ENCODE measurements at places on chromosomes 12 and 14.

GRCh38 chr14:55946231-55946630, 172.0 kb upstream of the PELI2 start:
- no peaks in the 10 kb centered on the region for H3K27me3 ChIP-seq
- H3K36me3 ChIP-seq = no peaks in the 10 kb centered on the region
- H3K4me3 ChIP-seq = no peak overlapping the region
- H3K27ac ChIP-seq = no peak overlapping the region
- no peaks in the 10 kb centered on the region for H3K4me1 ChIP-seq

GRCh38 chr12:97006585-97006984, 99.5 kb downstream of the NEDD1 start:
- no peaks in the 10 kb centered on the region for H3K4me1 ChIP-seq
- H3K4me3 ChIP-seq = no peak overlapping the region
- DNase-seq = no peak

DNA sequence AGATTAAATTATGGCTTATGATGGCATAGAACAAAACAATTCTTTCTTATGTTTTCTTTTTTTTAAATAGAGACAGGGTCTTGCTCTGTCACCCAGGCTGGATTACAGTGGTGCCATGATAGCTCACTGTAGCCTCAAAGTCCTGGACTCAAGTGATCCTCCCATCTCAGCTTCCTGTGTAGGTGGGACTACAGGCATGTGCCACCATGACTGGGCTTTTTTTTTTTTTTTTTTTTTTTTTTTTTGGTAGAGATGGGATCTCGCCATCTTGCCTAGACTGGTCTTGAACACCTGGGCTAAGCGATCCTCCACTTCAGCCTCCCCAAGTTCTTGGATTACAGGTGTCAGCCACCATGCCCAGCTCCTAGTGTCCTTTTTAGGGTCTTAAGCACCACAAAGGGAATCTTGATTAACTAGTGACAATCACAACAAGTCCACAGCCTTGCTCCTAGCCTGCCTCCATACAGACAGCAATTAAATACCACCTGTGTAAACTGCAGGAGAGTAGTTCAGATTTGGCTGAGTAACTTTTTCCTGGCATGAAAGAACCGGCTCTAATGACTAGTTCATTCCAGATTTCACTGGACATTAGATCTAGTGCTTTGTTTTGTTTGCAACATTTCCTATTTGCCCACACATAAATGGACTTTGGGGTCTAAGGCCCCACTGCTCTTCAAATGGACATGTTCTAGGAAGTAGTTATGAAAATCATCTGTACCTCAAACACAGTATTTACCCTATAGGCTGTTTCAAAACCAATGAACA, 61.6 kb downstream of the SH2B3 start:
- no peak overlapping the region for H3K4me3 ChIP-seq
- H3K36me3 ChIP-seq = peaks cover 16% of the 10 kb centered on the region
- H3K27ac ChIP-seq = peak overlapping the region; percentile 62
- H3K27me3 ChIP-seq = no peaks in the 10 kb centered on the region
- DNase-seq = no peak

- DNase-seq = no peak
- H3K27ac ChIP-seq = no peak overlapping the region
- no peak overlapping the region for H3K4me3 ChIP-seq
- H3K4me1 ChIP-seq = no peaks in the 10 kb centered on the region
- H3K27me3 ChIP-seq = no peaks in the 10 kb centered on the region
These were observed 111.6 kb upstream of the NOS1 start for GRCh38 chr12:117472983-117473382.

DNA sequence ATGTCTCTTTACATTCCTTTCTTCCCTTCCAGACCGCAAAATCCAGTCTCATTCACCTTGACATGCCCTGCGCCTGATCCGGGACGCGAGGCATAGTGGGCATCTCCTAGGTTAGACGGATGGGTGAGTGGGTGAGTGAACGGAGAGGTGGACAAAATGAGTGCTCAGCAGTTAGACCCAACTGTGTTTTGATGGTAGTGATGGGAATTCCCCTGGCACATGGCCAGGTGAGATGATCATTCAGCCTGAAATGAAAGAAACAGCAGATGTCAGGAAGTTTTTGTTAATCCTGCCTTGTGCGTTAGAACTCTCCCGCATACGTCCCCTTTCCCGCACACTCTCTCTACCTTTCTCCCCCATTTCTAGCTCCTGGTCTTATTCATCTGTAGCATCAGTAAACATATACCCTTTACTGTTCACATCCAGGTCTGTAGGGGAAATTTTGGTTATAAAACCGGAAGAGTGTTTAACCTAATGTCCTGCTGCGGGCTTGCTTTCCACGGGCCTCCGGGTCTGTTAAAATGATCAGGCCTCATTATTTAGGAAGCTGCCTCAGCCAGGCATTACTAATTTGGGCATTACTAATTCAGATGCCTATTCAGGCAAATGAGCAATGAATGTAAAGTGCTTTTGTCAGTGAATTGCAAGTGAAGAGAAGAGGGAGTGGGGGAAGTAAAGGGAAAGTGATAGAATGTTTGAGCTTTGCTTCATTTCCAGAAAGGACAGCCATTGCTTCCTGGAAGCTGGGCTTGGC, 172.8 kb downstream of the ETV6 start:
- H3K4me3 ChIP-seq = no peak overlapping the region
- H3K27me3 ChIP-seq = no peaks in the 10 kb centered on the region
- peaks cover 5% of the 10 kb centered on the region for H3K4me1 ChIP-seq
- peak overlapping the region; percentile 15 for H3K27ac ChIP-seq
- peak; percentile 61 for DNase-seq

DNA sequence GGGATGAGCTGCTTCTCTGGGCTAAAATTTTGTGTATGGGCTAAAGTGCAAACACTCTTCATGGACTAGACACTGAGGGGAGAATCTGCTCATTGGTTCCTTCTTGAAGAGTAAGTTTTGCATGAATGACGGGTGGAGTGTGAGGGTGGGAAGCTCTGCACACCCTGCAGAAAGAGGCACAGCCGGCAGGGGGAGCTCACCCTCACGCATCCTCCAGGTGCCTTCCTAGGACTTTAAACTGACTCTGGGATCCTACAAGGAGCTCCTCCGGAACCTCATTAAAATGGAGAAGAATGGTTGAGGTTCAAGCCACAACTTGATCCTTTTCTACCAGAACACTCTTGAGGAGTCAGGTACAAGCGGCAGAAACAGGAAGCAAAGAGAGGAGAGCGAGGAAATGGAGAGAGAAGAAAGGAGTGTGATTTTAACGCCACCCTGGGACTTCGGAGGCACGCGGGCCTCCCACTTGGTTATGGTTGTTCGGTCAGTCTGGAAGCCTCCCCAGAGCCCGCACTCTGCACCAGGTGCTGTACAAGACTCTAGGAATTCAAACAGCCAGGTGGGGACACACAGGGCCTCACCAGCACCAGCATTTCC, 87.5 kb downstream of the SETD3 start:
- H3K36me3 ChIP-seq = peaks cover 3% of the 10 kb centered on the region
- no peaks in the 10 kb centered on the region for H3K4me1 ChIP-seq
- no peak for DNase-seq
- H3K27ac ChIP-seq = no peak overlapping the region
- no peaks in the 10 kb centered on the region for H3K27me3 ChIP-seq

- H3K27me3 ChIP-seq = no peaks in the 10 kb centered on the region
- no peaks in the 10 kb centered on the region for H3K4me1 ChIP-seq
- H3K36me3 ChIP-seq = no peaks in the 10 kb centered on the region
- no peak overlapping the region for H3K4me3 ChIP-seq
These were observed 6.7 kb upstream of the BATF start for GRCh38 chr14:75515629-75515996.

GRCh38 chr12:19972325-19973288, 395.7 kb upstream of the PDE3A start:
- DNase-seq = no peak
- H3K27ac ChIP-seq = peak overlapping the region; percentile 53
- H3K4me3 ChIP-seq = no peak overlapping the region
- H3K4me1 ChIP-seq = peaks cover 35% of the 10 kb centered on the region
- H3K36me3 ChIP-seq = no peaks in the 10 kb centered on the region

DNA sequence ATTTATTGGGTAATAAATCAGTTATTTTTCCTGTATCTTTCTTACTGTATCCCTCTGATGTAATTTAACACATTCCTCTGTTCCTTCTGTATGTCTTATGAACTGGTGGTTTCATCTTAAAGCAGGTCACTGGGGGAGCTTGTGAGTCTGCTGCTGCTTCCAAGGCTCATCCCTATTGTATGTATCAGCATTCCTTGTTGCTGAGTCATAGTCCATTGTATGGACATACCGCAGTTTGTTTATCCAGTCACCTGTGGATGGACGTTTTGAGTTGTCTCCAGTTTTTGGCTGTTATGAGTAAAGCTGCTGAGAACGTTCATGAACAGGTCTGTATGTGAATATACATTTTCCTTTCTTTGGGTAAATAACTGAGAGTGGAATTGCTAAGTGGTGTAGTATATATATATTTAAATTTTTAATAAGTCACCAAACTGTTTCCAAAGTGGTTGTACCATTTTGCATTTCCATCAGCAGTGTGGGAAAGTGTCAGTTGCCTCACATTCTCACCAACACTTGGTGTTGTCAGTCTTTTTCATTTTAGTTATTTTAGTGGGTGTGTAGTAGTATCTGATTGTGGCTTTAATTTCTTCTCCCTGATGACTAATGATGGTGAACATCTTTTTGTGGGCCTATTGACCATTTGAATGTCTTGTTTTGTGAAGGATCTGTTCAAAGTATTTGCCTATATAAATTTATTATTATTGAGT, 82.7 kb downstream of the BEGAIN start:
- H3K27ac ChIP-seq = no peak overlapping the region
- H3K4me3 ChIP-seq = no peak overlapping the region
- H3K4me1 ChIP-seq = no peaks in the 10 kb centered on the region
- no peaks in the 10 kb centered on the region for H3K36me3 ChIP-seq
- DNase-seq = no peak

GRCh38 chr12:88458327-88458726, 121.9 kb downstream of the KITLG start:
- H3K4me3 ChIP-seq = no peak overlapping the region
- no peaks in the 10 kb centered on the region for H3K36me3 ChIP-seq
- no peak for DNase-seq
- H3K27ac ChIP-seq = no peak overlapping the region
- no peaks in the 10 kb centered on the region for H3K4me1 ChIP-seq
- no peaks in the 10 kb centered on the region for H3K27me3 ChIP-seq

DNA sequence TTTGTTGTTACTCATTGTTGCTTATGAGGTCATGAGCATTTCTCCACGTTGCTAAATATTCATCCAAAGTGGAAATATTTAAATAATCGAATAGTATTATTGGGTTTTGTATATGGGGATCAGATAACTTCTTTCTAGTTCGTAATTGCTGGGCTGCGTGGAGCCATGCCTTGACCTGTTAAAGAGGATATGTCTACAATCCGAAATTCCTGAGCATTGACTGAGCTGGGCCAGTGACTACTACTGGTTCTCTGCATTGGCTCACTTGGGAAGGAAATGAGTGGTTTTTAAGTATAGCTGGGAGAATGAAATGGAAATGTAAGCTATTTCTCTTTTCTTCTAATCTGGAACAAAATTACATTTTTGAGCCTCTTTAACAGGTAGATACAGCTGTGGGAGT, 163.2 kb downstream of the RPL10L start:
- H3K4me3 ChIP-seq = no peak overlapping the region
- H3K36me3 ChIP-seq = no peaks in the 10 kb centered on the region
- no peaks in the 10 kb centered on the region for H3K4me1 ChIP-seq
- H3K27me3 ChIP-seq = no peaks in the 10 kb centered on the region
- no peak overlapping the region for H3K27ac ChIP-seq

DNA sequence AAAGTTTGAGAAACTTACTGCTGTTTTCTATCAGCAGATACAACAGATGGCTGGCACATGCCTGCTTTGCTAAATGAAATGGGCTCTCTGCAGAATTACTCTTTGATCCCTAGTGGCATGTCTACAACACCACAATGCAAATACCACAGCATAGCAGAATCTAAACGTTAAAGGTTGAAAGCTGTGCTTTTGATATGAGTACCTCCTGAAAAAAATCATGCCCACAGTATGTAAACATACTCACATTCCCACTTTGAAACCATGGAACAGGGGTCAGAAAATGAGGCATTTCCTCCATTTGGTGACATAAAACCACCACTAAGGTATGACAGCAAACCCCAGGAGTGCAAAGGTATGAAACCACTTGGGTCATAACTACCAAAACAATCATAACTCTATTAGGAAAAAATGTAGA, 7.5 kb downstream of the WIF1 start:
- no peak overlapping the region for H3K27ac ChIP-seq
- no peak for DNase-seq
- no peaks in the 10 kb centered on the region for H3K27me3 ChIP-seq

- no peaks in the 10 kb centered on the region for H3K4me1 ChIP-seq
- no peaks in the 10 kb centered on the region for H3K27me3 ChIP-seq
- DNase-seq = no peak
- no peak overlapping the region for H3K27ac ChIP-seq
These were observed 157.7 kb downstream of the ADGRD1 start for GRCh38 chr12:131111446-131111845.

DNA sequence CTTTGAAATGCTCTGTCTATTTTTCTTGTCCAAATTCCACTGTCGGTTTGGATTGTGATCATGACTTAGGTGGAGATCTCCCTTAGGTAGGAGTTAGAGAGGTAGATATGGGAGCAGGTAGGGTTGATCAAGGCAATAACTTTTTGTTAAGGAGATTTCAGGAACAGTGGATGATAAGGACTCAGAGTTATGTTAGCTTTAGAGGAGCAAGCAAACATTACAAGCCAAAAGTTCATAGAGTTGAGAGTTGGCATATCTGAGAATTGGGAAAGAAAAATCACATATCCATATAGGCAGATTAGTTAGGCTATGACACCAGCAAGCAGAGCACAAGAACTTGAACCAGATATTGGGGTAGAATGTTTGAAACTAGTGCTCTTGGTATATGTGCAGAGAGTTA, 43.1 kb upstream of the C12orf75 start:
- no peak for DNase-seq
- no peak overlapping the region for H3K27ac ChIP-seq
- H3K4me1 ChIP-seq = no peaks in the 10 kb centered on the region

DNA sequence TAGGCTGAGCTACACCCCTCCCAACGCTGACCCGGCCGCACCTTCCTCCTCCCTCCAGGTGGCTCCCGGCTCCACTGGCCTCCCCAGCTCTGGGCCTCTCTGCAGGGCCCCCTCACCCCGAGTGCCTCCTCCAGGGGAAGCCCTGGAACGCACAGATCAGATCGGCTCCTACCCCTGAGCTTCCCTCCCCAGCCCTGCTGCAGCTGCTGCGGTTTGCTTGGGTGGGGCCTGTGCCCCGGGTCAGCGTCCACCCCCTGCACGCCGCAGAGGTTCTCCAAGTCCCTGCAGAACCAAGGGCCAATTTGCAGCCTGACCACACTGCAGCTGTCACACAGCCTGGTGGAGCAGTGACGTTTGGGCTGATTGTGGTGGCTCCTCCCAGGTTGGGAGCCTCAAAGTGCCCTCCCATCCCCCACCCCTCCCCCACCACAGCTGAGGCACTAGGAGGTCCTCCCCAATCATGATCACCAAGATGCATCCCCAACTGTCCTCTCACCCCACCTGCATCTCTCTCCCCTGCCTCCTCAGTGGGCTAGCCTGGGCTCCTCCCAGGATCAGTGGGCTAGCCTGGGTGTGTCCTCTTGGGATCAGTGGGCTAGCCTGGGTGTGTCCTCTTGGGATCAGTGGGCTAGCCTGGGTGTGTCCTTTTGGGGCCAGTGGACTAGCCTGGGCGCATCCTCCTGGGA, 12.8 kb upstream of the FBRSL1 start:
- H3K4me3 ChIP-seq = no peak overlapping the region
- no peak for DNase-seq
- H3K36me3 ChIP-seq = no peaks in the 10 kb centered on the region
- no peaks in the 10 kb centered on the region for H3K4me1 ChIP-seq
- H3K27ac ChIP-seq = no peak overlapping the region

Data from ascending aorta (tissue), 2 donors.